CD4-positive, alpha-beta T cell treated with Interleukin-10 for 1 hour (primary cell): ENCODE measurements at places on chromosomes 12 and 14.

GRCh38 chr12:107602446-107602845 lies 83.2 kb upstream of the PWP1 start:
- DNase-seq = no peak

GRCh38 chr12:51636986-51637385 lies 46.0 kb downstream of the SCN8A start:
- DNase-seq = no peak

- no peak for DNase-seq
These were observed 6.8 kb upstream of the DIABLO start for GRCh38 chr12:122232691-122233090.

GRCh38 chr14:99589031-99589441 lies 15.0 kb downstream of the CCDC85C start:
- no peak for DNase-seq

GRCh38 chr14:90398841-90399540 lies 2.2 kb downstream of the CALM1 start:
- DNase-seq = no peak

DNA sequence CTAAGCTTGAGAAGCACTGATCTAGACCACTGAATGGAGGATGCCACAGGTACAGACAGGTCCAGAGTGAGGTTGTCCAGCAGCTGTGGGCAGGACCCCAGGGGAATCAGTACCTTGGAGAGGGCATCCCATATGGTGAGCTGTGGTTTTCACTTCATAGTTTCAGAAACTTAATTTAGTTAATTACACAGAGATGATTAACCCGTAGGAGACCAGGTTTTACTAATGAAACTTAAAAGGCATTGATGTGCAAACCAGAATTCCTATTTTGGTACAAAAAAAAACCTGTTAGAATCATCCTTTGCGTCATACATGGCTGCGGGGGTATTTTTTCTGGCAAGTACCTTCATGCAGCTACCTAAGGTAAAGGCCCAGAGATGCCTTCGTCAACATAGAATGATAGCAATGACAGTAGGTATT lies 159.3 kb downstream of the DACT1 start:
- no peak for DNase-seq

GRCh38 chr12:132771126-132771838 lies 9.7 kb upstream of the ANKLE2 start:
- peak; percentile 56 for DNase-seq

DNA sequence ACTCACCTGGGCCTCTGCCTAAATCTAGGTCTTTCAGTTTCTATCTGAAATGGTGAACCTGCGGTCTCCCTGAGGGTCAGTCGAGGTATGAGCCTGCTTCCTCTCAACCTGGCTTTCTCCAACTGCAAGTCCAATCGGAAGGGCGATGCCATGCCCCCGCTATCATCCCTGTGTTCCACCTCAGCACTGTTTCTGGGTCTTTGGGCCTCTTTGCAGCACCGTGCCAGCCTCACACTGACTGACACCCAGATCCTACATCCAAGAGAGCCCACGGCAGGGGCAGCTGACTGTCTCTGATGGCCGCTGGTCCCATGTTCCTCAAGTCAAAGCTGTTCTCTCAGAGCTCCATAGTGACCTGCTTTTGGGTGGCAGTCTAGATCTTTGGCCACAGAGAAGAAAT lies 120.7 kb downstream of the PAPOLA start:
- DNase-seq = no peak

DNA sequence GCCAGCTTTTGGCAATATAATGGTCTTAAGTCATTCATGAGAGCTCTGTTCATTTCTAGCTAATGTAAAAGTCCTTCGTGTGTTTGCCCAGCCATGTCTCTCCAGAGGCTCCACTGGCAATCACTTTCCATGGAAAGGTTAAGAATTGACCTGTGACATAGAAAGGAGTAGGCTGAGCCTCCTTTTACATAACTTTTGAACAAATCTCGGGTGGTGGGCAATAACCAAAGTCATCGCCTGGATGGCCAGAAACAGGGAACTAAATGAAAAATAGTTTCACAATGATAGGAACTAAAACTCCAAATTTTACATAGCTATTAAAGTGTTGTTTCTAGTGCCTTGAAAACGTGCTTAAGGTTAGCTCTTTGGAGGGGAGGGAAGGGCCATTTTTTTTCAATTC lies 6.5 kb downstream of the BHLHE41 start:
- DNase-seq = no peak

DNA sequence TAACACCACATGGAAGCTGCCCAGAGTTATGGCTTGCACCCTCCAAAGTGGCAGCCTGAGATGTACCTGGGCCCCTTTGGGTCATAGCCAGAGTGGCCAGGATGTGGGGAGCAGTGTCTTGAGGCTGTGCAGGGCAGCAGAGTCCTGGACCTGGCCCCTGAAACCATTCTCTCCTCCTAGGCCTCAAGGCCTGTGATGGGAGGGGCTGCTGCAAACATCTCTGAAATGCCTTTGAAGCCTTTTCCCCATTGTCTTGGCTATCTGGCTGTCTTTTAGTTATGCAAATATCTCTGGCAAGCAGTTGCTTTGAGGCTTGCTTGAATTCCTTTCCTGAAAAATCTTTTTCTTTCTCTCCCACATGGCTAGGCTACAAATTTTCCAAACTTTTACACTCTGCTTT lies 356.5 kb downstream of the DAD1 start:
- DNase-seq = no peak

DNA sequence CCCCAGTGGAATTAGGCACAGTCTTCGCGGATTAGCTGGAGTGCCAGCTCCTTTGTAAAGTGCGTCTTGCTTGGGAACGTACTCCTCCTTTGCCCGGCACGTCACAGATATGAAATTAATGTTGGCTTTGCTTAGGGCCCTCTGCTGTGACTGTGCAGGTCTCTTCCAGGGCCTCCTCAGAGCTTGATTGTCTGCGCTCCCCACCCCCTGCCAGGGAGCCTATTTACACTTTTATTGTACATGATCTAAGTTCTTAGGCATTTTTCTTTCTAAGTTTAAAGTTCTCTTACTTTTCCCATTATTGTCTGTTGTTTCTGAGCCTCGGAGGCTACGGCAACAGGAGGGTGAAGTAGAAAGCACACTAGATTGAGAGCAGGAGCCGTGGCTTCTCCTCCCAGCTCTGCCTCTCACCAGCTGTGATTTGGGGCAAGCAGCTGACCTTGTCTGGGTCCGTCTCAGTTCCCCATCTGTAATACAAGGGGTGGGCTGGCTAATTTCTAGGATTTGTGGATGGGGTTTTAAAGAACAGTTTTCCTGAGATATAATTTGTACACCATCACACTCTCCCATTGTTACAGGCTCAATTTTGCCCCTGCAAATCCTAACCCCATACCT lies 81.8 kb downstream of the TSPAN9 start:
- DNase-seq = no peak

GRCh38 chr12:89235189-89235993 lies 116.9 kb downstream of the DUSP6 start:
- DNase-seq = peak; percentile 22

- DNase-seq = no peak
These were observed 14.5 kb downstream of the GMFB start for GRCh38 chr14:54474232-54474793.

- peak; percentile 90 for DNase-seq
These were observed at the start of gene SP1 for GRCh38 chr12:53380104-53380793. SP1 (plus strand) TSS chr12:53380176; CDS start chr12:53380292, 116 bp downstream.

DNA sequence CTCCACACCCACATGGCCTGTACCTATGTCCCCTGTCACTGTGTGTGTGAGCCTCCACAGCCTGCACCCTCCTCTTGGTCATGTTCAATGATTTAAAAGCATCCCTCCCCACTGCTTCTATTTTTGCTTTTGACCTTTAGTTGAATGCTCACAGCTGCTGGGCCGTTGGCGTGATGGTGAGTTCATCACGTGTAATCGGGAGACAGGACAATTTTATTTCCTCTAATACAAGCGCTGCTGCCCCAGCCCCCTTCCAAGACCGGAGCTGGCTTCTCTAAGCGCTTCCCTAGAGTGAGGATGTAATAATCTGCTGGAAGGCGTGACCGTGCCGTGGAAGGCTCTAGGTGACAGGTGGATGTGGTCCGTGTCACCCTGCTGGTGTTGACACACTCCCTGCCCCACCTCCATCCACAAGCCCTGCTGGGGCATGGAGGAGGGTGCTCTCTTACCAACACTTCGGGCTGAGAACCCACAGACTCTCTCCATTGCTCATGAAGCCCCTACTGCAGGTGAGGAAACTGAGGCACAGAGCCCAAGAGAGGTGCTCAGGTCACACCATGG lies 25.4 kb downstream of the CCDC85C start:
- no peak for DNase-seq

DNA sequence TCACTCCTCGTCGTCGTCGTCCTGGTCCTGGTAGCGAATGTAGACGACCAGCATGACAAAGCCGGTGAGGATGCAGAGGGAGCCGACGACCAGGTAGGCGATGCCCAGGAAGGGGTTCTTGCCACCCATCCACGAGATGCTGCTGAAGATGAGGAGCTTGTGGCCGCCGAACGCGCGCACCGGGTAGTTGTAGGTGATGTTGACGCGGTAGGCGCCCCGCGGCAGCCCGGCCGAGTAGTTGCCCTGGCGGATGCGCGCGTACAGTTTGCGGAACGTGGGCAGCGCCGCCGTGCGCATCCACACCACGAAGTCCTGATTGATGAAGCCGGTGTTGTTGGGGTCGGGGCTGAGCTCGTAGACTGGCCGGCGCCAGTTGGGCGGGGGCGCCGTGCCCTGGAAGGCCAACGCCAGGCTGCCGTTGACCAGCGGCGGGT lies 1.0 kb downstream of the TMEM30B start:
- DNase-seq = no peak

DNA sequence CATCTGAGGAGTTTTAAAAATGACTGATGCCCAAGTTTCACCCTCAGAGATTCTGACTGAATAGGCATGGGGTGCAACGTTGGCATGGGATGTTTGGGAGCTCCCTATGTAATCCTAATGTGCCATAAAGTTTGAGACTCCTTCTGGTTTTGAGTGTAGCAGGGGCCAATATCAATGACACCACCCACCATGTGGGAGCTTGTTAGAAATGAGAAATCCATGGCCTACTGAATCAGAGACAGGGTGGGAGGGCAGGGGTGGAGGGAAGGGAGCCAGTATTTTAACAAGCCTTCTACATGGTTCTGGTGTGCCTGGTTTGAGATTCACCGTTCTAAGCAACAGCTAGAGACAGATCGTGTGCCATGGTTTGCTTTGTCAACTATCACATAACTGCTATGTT lies 46.1 kb downstream of the VCPKMT start:
- DNase-seq = no peak

- DNase-seq = no peak
These were observed 13.9 kb downstream of the PTHLH start for GRCh38 chr12:27958675-27959074.

DNA sequence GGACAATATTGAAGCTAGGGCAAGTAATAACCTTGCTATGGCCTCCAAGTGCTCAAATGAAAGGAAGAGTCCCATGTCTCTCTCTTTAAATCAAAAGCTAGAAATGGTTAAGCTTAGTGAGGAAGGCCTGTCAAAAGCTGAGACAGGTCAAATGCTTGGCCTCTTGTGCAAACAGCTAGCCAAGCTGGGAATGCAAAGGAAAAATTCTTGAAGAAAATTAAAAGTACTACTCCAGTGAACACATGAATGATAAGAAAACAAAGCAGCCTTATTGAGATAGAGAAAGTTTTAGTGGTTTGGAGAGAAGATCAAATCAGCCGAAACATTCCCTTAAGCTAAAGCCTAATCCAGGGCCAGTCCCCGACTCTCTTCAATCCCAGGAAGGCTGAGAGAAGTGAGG lies 84.1 kb upstream of the PLEKHA5 start:
- no peak for DNase-seq

DNA sequence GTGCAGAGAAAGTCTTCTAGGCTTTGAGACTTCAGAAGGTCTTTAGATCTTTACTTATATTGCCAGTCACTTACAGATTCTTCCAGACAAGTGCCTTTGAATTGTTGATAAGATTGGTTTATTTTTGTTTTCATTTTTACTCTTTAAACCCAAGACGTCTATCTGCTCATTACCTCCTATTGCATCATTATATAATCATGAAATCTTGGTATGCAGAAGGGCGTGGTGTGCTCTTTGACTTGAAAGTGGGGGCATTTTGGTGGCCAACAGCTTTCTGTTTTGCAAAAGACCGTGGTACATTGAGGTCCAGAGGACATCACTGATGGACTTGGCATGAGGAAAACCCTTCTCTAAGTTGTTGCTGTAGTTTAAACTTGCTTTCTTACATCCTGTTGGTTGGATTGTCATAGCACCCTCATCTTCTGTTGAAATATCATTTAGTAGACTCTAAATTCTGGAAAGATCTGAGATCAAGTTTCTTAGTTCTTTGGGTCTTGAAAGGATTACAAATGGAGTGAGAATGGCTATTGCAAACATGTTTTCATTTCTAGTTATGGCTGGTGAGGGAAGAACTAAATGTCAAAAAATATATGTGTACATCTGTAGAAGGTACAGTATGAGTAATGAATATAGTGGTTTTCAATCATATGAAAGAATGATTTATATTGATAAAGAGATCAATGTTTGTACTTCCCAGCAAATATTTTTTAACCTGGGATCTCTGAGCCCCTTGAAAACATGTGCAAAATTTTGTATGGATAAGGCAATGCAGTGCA lies 441.8 kb downstream of the NRXN3 start:
- no peak for DNase-seq

DNA sequence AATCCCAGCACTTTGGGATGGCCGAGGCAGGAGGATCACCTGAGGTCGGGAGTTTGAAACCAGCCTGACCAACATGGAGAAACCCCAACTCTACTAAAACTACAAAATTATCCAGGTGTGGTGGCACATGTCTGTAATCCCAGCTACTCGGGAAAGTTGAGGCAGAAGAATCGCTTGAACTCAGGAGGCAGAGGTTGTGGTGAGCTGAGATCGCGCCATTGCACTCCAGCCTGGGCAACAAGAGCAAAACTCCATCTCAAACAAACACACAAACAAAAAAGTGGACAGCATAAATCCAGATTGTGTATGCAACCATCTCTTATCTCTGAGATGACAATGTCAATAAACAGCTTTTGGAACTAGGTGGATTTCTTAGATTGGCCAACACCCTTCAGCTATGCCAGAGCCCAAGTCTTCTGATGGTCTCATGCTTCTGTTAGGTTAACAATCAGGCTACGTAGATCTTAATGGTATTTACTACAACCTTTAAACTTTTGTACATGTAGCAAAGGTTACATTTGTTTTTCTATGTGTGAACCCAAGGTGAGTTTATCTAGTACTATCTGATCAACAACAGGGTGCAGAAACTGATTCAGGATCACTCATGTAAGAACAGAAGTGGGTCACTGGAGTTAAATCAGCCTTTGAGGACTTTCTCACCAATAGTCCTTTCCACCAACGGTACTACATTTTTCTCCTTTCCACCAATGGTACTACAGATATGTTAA lies 73.7 kb downstream of the DUSP16 start:
- no peak for DNase-seq

- no peak for DNase-seq
These were observed 10.3 kb upstream of the SLCO1B3 start for GRCh38 chr12:20800160-20800559.

DNA sequence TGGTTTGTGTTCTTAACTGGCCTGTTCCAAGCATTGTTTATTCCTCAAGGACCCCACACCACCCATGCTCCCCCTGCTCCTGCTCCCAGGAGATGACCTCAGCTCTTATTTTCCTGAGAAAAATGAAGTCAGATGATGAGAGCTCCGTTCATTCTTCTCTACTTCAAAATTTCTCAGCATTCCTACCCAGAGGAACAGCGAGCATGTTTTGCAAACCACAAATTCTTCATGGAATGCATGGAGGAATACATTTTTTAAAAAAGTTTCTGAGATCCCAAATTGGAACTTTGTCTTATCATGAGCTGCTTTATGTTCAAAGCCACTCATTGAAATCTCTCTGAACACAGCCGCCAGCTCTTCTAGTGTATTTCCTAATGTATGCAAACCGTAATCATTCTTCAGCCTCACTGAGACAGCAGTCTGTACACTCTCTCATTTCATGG lies 44.9 kb downstream of the SYNE2 start:
- DNase-seq = no peak

- peak; percentile 40 for DNase-seq
These were observed 155.5 kb upstream of the CCND2 start for GRCh38 chr12:4118017-4118510.
